Stimulated activated CD8-positive, alpha-beta memory T cell treated with anti-CD3 and anti-CD28 coated beads, Interleukin-4, amount 100 ng/mL, for 1 hour (primary cell): ENCODE measurements at places on chromosomes 3 and 15.

- DNase-seq: no peak
These were observed 4.0 kb downstream of the TMEM212 start for GRCh38 chr3:171847133-171847532.

- no peak for DNase-seq
These were observed 105.7 kb downstream of the LRTM1 start for GRCh38 chr3:54822206-54822605.

- no peak for DNase-seq
These were observed 79.0 kb downstream of the SEMA6D start for GRCh38 chr15:47796339-47796738.

- no peak for DNase-seq
These were observed 32.3 kb upstream of the PROK2 start for GRCh38 chr3:71817262-71817661.

GRCh38 chr3:194176274-194176991, 40.5 kb downstream of the HES1 start:
- DNase-seq: no peak

- DNase-seq: no peak
These were observed 503.9 kb upstream of the NR2F2 start for GRCh38 chr15:95826412-95827195.

DNA sequence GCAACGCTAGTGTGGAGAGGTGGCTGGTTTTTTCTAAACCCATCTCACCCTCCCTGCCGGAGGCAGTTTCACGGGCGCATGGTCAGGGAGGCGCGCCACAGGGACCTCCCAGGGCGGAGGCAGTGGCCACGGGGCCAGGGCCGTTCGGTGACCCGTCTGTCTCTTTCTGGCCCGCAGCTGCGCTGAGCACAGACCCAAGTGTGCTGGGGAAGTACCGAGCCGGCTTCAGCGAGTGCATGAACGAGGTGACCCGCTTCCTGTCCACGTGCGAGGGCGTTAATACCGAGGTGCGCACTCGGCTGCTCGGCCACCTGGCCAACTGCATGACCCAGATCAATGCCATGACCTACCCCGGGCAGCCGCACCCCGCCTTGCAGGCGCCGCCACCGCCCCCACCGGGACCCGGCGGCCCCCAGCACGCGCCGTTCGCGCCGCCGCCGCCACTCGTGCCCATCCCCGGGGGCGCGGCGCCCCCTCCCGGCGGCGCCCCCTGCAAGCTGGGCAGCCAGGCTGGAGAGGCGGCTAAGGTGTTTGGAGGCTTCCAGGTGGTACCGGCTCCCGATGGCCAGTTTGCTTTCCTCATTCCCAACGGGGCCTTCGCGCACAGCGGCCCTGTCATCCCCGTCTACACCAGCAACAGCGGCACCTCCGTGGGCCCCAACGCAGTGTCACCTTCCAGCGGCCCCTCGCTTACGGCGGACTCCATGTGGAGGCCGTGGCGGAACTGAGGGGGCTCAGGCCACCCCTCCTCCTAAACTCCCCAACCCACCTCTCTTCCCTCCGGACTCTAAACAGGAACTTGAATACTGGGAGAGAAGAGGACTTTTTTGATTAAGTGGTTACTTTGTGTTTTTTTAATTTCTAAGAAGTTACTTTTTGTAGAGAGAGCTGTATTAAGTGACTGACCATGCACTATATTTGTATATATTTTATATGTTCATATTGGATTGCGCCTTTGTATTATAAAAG, 1.8 kb downstream of the HES1 start:
- no peak for DNase-seq

DNA sequence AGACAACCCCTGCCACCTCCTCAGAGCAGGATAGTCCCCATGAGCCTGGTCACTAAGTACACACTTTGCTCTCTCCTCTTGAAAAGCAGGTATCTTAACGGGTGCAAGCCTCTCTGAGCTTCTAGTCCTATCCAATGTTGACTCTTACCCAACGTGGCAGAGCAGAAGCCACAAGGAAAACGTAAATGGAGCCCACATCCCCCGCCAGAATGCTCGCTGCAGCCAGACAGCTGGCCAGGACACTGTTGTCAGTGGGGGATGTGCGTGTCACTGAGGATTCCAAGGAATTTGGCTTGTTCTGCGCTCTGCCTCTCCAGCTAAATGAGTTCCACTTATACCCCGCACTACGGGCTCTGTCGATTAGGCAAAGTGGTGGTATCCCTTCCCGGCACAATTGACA, 67.8 kb upstream of the IGF1R start:
- no peak for DNase-seq

DNA sequence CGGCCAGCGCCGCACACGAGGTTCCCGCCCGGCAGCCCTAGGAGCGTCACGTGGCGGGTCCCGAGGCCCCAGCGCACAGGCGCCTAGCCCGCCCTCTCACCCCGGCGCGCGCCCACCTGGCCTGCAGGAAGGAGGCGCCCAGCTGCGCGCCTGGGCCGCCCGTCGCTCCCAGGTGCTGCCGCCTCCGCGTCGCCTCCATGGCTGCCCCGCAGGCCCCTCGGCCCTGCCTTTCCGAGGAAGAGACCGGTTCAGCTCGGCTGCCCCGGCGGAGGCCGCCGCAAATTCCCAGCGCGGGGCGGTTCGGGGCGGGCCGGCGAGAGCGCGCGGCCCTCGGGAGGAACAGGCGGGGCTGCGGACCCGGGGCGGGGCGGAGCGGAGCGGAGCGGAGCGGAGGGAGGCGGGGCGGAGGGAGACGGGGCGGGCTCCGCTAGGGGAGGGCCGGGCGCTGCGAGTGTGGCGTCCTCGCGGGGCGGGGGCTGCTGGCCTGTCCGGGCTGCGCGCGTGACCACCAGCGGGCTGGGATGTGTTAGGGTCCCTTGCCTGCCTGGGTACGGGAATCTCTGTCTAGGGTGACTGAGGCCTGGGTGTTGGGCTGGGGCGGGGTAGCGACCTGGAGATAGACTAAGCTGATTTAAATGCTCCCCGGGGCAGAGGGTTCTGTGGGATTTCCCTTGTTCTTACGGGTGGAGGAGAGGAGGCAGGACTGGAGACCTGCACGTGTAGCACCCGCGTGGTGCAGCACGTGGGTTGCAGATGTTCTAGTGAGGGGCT, at the start of gene CLN6:
Gene CLN6, minus strand, starts transcription at position 343 of the 771 bp plus-strand sequence. Its CDS starts 144 bp downstream, at position 199.
- DNase-seq: peak; percentile 54

- no peak for DNase-seq
These were observed 34.4 kb downstream of the ALDH1L1 start for GRCh38 chr3:126146034-126146433.

GRCh38 chr3:129684270-129684669, 77.8 kb upstream of the PLXND1 start:
- DNase-seq: no peak

DNA sequence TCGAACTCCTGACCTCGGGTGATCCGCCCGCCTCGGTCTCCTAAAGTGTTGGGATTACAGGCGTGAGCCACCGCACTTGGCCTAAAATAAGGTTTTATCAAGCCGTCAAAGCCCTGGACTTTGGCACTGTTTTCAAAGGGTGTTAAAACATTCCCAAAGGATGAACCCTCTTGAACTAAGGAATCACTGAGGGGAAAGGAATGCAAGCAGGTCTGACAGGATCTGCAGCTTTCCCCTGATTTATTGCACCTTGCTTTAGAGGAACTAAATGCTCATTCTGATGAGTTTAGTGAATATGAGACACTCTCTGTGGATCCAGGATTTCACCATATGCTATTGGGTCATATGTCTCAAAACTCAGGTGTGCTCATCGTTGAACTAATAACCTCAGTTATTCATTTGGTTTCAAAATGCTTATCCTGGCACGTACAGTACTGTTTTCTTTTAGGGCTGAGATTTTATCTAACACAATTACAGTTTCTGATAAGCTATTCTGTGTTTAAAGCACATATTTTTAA, 63.0 kb upstream of the TSC22D2 start:
- DNase-seq: no peak

GRCh38 chr3:180600473-180600872, 1.5 kb upstream of the TTC14 start:
- no peak for DNase-seq

DNA sequence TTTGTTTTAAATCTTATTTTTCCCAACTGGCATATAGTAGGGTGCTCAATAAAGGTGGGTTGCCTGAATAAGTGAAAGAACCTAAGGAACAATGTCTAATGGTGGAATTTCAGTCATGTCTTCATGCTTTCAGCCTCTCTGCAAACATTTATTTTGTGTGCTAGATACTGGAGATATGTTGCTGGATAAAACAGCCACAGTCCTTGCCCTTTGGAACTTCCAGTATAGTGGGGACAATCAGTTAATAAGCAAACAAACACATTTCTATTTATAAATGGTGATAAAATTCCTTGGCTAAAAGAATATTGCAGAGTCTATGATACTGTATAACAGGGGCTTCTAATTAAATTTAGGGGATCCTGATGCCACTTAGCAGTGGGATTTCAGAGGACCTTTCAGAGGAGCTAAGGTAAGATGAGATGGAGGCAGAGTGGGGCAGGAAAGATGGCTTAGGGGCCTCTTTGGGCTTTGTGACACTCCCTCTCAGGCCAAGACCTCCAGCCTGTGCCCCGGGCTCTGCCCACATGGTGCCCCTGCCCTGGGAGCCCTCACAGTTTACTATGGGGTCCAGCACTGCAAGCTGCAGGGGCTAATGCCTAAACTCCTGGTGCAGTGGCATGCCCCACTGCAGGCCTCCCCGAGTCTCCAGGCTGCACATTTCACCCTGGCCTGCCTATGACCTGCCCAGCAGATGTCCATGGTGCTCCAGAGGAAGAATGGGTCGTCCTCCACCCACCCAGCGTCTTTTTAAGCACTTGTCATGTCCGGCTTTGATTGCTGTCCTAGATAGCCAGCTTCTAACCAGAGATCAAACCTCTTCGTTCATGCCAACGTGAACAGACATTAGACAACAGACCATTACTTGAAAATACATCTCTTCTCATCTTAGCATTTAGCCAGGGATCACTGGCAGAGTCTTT, 61.6 kb upstream of the PRR23C start:
- DNase-seq: no peak

DNA sequence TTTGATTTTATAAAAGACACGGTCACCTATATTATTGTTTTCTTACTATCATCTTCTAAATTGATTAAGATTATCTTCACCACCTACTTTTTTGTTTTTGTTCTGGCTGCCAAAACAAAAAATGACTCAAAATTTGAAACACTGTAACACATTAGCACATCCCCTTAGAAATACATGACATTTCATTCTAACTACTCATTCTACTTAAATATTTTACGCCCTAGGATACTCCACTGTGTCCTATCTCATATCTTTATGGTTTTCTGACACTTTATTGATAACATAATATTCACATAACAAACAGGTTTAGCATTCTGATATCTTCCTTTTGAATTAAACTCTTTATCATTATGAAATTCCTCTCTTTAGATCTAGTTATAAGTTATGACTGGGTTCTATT, 656.2 kb downstream of the GBE1 start:
- DNase-seq: no peak

- DNase-seq: no peak
These were observed 80.2 kb downstream of the BOC start for GRCh38 chr3:113291572-113291971.

DNA sequence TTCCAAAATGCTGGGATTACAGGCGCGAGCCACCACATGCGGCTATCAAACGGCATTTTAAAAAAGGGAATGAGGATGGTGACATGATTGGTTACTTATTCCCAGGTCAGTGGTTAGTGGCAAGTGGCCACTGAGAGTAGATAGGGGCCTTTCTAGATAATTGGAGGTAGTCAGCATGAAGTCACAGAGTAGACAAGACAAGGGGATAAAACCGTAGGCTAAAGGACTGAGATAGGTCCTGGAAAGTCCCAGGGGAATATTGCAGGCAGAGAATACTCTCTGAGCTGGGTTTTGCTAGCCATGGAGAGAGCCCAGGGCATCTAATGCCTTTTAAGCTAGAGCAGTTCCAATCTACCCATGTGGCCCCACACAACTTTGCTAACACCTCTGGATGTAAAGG, 52.2 kb downstream of the KCNAB1 start:
- no peak for DNase-seq
